Calu3 (cell line): ENCODE measurements at places on chromosomes 5 and 9. TPM values are rescaled to one million over a fixed set of nuclear protein-coding genes. Genes with fewer than 3 reads are reported as not detected.

DNA sequence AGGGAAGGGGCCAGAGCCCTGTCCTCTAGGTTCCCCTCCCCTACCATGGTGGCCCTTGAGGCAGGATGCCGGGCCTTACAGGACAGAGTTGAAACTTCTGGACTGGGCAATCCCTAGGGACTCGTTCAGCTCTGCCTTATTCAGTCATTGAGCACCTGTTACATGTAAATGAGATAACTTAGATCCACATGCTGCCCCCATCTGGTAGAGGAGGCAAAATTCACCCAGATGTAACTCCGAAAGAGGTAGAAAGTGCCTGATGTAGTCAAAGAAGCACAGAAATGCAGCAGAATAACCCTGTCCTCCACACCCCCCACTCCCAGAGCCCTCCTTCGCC is 1.5 kb downstream of the GGTA1 start:
- H3K27me3 ChIP-seq: peaks cover 73% of the 10 kb centered on the region
- no peaks in the 10 kb centered on the region for H3K36me3 ChIP-seq
- no peak overlapping the region for H3K27ac ChIP-seq
- H3K4me1 ChIP-seq: peaks cover 17% of the 10 kb centered on the region

The SMC5 gene
- 26.4 and 28.6 TPM in 2 replicates for total RNA-seq

The FOXD4L3 gene
- total RNA-seq: 0.95 and 1.2 TPM in 2 replicates

The OGN gene
- not detected in 2 replicates for total RNA-seq

The ZNF474 gene
- 0.29 and 0.73 TPM in 2 replicates for total RNA-seq

- H3K27ac ChIP-seq: no peak overlapping the region
- no peak for DNase-seq
- H3K27me3 ChIP-seq: no peaks in the 10 kb centered on the region
- peaks cover 6% of the 10 kb centered on the region for H3K36me3 ChIP-seq
- no peak overlapping the region for H3K4me3 ChIP-seq
- H3K4me1 ChIP-seq: peaks cover 18% of the 10 kb centered on the region
Observed at GRCh38 chr9:33104401-33104800, 27.9 kb upstream of the SMU1 start.

- H3K4me3 ChIP-seq: no peak overlapping the region
- H3K27me3 ChIP-seq: no peaks in the 10 kb centered on the region
- H3K36me3 ChIP-seq: peaks cover 32% of the 10 kb centered on the region
- no peaks in the 10 kb centered on the region for H3K4me1 ChIP-seq
Observed at GRCh38 chr5:131644370-131644769, 9.3 kb upstream of the RAPGEF6 start.

- H3K36me3 ChIP-seq: no peaks in the 10 kb centered on the region
- no peak overlapping the region for H3K27ac ChIP-seq
- no peak overlapping the region for H3K4me3 ChIP-seq
- peaks cover 14% of the 10 kb centered on the region for H3K4me1 ChIP-seq
- no peak for DNase-seq
Observed at GRCh38 chr5:73387601-73388305, 60.8 kb downstream of the FOXD1 start.

The SGCD gene
- not detected in 2 replicates for total RNA-seq

DNA sequence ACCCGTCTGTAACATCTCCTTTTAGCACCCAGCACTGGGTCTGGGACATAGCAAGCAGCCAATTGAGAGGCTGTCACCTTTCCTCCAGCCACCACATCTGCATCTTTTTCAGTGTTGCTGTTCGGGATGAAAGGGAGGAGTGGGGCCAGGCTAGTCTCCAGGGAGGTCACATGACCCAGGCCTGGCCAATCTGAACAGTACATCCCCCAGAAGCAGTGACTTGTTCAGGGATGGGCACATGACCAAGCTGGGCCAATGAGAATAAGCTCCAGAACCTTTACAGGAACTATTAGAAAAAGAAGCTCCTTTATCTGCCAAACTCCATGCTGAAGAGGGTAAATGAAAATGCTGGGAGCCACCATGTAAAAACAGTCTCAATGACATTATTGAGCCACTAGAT is 359.0 kb downstream of the SLIT3 start:
- no peaks in the 10 kb centered on the region for H3K36me3 ChIP-seq
- H3K27ac ChIP-seq: no peak overlapping the region
- H3K4me3 ChIP-seq: no peak overlapping the region
- H3K4me1 ChIP-seq: no peaks in the 10 kb centered on the region

The SPOCK1 gene
- total RNA-seq: 3.2 and 3.3 TPM in 2 replicates

GRCh38 chr5:21895766-21896350 is 957.3 kb downstream of the CDH12 start:
- H3K36me3 ChIP-seq: no peaks in the 10 kb centered on the region
- no peaks in the 10 kb centered on the region for H3K4me1 ChIP-seq
- H3K27ac ChIP-seq: no peak overlapping the region
- H3K4me3 ChIP-seq: no peak overlapping the region
- no peaks in the 10 kb centered on the region for H3K27me3 ChIP-seq

DNA sequence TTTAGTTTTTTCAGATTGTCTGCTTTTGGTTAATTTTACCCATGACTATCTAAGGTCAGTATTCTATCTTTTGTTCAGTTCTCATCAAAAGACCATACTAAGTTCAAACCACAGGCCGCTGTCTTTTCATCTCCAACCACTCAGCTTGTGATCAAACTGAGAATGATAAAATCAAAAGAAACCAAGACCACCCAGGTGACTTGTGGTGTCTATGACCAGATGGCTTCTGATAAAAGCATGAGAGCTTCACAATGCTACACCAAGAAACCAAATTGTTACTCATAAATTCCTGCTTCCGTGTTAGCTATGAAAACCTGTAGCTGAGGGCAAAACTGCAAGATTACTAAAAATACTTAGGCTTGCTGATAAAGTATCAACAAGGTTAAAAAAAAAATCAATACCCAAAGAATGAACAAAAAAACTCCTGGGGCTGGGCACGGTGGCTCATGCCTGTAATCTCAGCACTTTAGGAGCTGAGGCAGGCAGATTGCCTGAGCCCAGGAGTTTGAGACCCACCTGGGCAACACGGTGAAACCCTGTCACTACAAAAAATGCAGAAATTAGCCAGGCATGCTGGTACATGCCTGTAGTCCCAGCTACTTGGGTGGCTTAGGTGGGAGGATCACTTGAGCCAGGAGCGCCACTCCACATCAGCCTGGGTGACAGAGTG is 25.8 kb upstream of the GPX8 start:
- H3K36me3 ChIP-seq: no peaks in the 10 kb centered on the region
- H3K4me3 ChIP-seq: no peak overlapping the region
- no peak for DNase-seq

DNA sequence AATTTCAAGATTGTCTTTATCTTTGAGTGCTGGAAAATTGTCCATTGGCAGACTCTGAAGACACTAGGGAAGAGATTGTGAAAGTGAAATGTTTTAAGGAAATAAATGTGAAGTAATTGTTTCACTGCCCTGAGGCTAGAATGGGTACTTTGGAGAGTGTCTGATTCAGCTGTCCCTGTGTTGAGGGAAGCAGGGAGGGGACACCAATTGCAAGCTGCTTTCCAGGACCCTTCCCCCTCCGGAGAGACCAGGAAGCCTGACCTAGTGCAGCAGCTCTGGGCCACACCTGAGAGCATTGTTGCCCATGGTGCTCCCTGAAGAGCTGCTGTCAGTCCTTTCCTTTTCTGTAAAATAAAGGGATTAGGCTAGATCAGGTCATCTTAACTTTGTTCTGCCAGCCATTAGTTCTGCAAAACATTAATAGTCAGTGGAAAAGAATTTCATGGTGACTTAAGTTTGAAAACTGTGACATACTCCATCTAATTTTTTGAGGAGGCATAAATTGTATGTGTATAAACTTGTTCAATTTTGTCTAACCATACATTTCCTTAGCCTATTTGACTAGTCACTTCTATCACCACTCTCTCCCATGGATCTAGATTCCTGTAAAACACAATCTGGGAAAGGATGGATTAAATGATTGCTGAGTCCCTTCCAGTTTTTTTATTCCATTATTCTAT is 18.8 kb downstream of the MAP1B start:
- peak; percentile 10 for DNase-seq
- H3K27ac ChIP-seq: no peak overlapping the region
- no peaks in the 10 kb centered on the region for H3K27me3 ChIP-seq
- no peak overlapping the region for H3K4me3 ChIP-seq

DNA sequence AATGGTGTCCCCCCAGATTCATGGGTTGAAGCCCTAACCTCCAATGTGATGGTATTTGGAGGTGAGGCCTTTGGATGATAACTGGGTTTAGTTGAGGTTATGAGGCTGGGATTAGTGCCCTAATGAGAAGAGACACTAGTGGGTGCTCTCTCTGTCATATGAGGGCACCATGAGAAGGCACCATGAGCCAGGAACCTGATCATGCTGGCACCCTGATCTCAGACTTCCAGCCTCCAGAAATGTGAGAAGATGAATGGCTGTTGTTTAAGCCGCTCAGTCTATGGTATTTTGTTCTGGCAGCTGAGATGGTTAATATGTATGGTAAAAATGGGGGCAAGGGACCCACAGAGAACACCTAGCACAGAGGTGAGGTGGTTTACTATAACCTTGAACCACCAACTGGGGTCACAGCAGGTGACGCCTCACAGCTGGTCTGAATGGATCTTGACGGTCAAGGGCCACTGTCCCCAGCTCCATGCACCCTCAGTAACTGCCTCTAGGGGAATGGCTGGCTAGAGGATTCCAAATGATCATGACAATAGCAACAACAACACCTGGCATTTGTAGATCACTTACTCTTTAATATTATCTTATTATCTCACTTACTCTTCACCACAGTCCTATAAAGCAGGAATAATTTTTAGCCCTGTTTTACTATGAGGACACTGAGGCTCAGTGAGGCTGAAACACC is 57.1 kb downstream of the FOXI1 start:
- H3K27me3 ChIP-seq: peaks cover 17% of the 10 kb centered on the region
- no peaks in the 10 kb centered on the region for H3K4me1 ChIP-seq
- H3K27ac ChIP-seq: no peak overlapping the region
- H3K4me3 ChIP-seq: no peak overlapping the region
- H3K36me3 ChIP-seq: no peaks in the 10 kb centered on the region

The ACTBL2 gene
- 0.42 and 0.45 TPM in 2 replicates for total RNA-seq

The FANCC gene
- 10.1 and 14.5 TPM in 2 replicates for total RNA-seq

GRCh38 chr5:80736730-80737129 is 81.9 kb upstream of the DHFR start:
- no peak overlapping the region for H3K4me3 ChIP-seq
- H3K36me3 ChIP-seq: no peaks in the 10 kb centered on the region
- H3K27ac ChIP-seq: no peak overlapping the region
- DNase-seq: peak; percentile 21

The ANKRD34B gene
- total RNA-seq: 0.29 and 0.40 TPM in 2 replicates

The DAPK1 gene
- 133 and 166 TPM in 2 replicates for total RNA-seq

- H3K4me3 ChIP-seq: no peak overlapping the region
- peaks cover 7% of the 10 kb centered on the region for H3K36me3 ChIP-seq
- H3K27me3 ChIP-seq: no peaks in the 10 kb centered on the region
- DNase-seq: no peak
Observed at GRCh38 chr9:33354651-33355211, 47.6 kb downstream of the AQP7 start.

The SLC6A7 gene
- total RNA-seq: not detected in 2 replicates

DNA sequence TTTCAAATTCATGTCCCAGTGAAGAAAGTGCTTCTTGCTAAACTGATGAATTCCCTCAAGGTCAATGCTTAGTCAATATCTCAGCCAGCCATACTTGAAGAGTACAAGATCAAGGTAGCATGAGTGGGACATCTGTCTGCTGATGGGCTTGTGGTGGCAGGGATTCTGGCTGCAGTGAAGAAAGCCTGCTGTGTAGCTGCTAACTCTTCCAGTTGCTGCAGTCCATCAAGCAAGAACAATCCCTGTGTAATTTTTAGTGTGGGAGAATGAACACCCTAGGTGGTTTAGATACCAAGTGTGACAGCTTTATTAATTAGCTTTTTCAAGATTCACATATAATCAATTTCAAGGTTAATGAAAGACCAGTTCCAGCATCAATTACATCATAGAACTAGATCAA is 443.9 kb downstream of the TAF11L14 start:
- H3K4me3 ChIP-seq: no peak overlapping the region
- no peaks in the 10 kb centered on the region for H3K36me3 ChIP-seq
- no peak for DNase-seq
- H3K4me1 ChIP-seq: no peaks in the 10 kb centered on the region
- no peaks in the 10 kb centered on the region for H3K27me3 ChIP-seq
- H3K27ac ChIP-seq: no peak overlapping the region

- H3K4me1 ChIP-seq: no peaks in the 10 kb centered on the region
- no peak overlapping the region for H3K27ac ChIP-seq
- DNase-seq: no peak
- H3K36me3 ChIP-seq: peaks cover 4% of the 10 kb centered on the region
- no peak overlapping the region for H3K4me3 ChIP-seq
Observed at GRCh38 chr9:127113191-127113972, 9.1 kb downstream of the ANGPTL2 start.

- no peaks in the 10 kb centered on the region for H3K36me3 ChIP-seq
- no peak for DNase-seq
- no peaks in the 10 kb centered on the region for H3K27me3 ChIP-seq
- no peak overlapping the region for H3K27ac ChIP-seq
Observed at GRCh38 chr9:105475302-105475701, 27.5 kb downstream of the FSD1L start.

The ABO gene
- total RNA-seq: 2.8 and 3.3 TPM in 2 replicates

DNA sequence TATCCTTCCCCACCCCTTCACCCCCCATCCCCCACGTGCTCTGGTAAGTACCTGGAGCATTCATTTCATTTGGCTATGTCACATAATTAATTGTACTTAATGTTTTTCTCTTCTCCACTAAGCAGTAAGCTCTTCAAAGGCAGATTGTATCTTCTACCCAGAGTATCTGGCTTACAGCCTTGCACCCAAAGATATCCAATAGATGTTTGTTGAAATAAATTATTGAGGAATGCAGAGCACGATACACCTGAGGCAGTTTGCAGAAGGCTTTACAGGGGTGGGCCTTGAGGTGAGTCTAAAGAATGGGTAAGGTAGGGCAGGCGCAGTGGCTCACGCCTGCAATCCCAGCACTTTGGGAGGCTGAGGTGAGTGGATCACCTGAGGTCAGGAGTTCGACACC is 2.5 kb upstream of the SOWAHA start:
- no peak for DNase-seq
- H3K36me3 ChIP-seq: peaks cover 11% of the 10 kb centered on the region
- H3K4me3 ChIP-seq: no peak overlapping the region

- H3K36me3 ChIP-seq: no peaks in the 10 kb centered on the region
- DNase-seq: no peak
- H3K4me1 ChIP-seq: no peaks in the 10 kb centered on the region
Observed at GRCh38 chr9:1274334-1274733, 224.2 kb downstream of the DMRT2 start.

The PCDHGC4 gene
- 1.2 and 2.2 TPM in 2 replicates for total RNA-seq

DNA sequence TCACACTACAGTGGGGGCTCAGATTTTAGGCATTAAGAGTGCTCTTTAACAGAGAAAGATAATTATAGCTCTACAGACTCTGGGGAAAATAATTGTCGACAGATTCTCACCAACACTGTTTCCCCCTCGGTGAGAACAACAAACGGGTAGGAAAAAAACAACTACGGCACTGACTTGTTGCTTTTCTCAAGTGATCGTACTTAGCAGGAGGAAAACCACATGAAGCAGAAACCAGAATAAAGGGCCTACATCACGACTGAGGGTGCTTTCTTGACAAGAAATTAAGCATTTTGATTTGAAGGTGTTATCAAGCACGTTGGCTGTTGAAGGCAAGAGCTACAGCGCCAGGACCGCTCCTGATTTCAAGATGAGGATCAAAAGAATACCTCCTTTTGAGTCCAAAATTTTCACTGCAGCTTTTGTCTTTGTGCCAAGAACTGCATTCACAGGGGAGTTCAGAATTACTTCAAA is 27.2 kb upstream of the CER1 start:
- no peaks in the 10 kb centered on the region for H3K36me3 ChIP-seq
- no peak overlapping the region for H3K4me3 ChIP-seq
- peaks cover 51% of the 10 kb centered on the region for H3K27me3 ChIP-seq

The DMRT3 gene
- total RNA-seq: not detected in 2 replicates
